ENCODE measurements at places on chromosomes 4 and X.

- peaks cover 18% of the 10 kb centered on the region for H3K27me3 ChIP-seq
- H3K36me3 ChIP-seq, result no peaks in the 10 kb centered on the region
- H3K27ac ChIP-seq, result no peak overlapping the region
- no peak overlapping the region for H3K4me3 ChIP-seq
- H3K4me1 ChIP-seq, result no peaks in the 10 kb centered on the region
These were observed 34.8 kb upstream of the GPR78 start for GRCh38 chr4:8545439-8545765.

DNA sequence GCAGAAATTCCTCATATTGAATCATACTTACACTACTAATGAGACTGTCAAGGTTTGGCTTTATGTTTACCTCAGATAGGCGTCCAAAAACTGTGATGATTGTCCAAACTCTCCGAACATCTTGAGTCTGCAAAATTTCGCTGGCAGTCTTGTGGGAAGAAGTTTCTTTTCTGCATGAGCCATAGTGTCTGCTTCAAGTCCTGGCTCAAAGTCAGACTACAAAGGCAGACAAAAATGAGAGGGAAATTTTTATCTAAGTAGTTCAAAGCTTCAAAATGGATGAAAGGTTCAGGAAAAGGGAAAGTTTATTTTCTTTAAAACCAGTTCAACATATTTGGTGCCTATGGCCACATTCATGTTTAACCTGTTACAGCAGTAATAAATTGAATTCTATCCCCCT lies 40.7 kb downstream of the PALLD start:
- no peak for ATAC-seq
- H3K36me3 ChIP-seq, result no peaks in the 10 kb centered on the region
- H3K4me3 ChIP-seq, result no peak overlapping the region
- no peaks in the 10 kb centered on the region for H3K27me3 ChIP-seq
- no peak overlapping the region for H3K27ac ChIP-seq

DNA sequence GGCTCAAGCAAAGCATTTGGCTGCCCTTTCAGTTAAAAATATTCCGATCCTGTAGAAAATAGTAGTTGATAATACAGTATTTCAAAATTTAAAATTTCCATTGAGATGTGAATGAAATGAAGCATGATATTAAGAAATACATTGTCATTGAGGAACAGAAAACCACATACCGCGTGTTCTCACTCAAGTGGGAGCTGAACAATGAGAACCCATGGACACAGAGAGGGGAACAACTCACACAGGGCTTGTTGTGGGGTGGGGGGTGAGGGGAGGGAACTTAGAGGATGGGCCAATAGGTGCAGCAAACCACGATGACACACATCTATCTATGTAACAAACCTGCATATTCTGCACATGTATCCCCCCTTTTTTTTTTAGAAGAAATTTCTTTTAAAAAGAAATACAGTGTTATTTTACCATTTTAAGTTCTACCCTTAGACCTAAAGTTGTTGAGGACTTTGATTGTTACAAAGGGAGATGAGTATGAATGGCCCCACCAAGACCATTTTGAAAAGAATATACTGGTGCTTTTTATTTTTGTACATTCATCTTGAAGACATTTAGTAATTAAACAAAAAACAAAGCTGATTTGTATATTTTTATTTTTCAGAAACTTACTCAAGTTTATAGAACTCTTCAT lies 52.0 kb upstream of the IL13RA1 start:
- H3K36me3 ChIP-seq, result no peaks in the 10 kb centered on the region
- no peaks in the 10 kb centered on the region for H3K27me3 ChIP-seq
- no peak overlapping the region for H3K4me3 ChIP-seq
- no peak for ATAC-seq

DNA sequence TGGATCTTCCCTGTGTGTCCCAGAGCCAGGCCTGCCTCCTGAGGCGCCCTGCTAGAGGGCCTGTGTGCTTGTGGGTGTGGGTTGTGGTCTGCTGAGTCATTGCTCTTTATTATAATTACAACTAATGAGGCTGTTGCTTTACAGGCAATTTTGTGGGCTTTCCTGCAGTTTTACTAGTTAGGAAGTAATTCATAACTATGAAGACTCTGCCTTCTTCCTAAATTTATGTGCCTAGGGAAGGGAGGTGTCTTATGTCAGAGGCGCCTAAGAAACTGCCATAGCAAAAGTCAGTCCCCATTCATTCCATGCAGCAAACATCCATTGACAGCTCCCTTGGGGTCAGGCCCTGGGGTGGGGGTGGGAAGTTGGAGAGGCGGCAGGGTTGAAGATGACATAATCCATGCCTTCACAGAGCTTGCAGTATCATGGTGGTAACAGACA lies 359.2 kb downstream of the IDS start:
- no peaks in the 10 kb centered on the region for H3K4me1 ChIP-seq
- no peaks in the 10 kb centered on the region for H3K27me3 ChIP-seq
- no peak overlapping the region for H3K4me3 ChIP-seq
- H3K27ac ChIP-seq, result no peak overlapping the region
- no peaks in the 10 kb centered on the region for H3K36me3 ChIP-seq

DNA sequence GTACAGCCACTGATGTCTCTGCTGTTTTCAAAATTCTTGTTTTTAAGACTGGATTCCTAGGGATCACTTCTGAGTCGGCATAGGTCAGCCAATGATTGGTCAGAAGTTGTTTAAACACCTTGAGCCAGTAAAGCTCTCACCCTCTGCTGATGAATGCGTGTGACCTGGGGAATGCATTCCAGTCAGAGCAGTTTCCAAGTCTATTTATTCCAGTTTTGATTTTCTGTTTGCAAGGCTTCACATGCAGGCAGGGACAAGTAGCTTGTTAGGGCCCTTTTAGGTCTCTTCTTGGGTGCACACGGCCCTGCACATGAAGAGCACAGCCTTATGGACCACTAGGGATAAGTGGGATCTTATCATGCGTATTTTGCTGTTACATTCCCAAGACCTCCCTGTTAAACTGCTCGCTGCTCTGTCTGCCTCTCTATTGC lies 47.0 kb downstream of the KLHL15 start:
- H3K27me3 ChIP-seq, result no peaks in the 10 kb centered on the region
- H3K36me3 ChIP-seq, result no peaks in the 10 kb centered on the region
- no peak overlapping the region for H3K27ac ChIP-seq
- H3K4me1 ChIP-seq, result no peaks in the 10 kb centered on the region
- ATAC-seq, result no peak

DNA sequence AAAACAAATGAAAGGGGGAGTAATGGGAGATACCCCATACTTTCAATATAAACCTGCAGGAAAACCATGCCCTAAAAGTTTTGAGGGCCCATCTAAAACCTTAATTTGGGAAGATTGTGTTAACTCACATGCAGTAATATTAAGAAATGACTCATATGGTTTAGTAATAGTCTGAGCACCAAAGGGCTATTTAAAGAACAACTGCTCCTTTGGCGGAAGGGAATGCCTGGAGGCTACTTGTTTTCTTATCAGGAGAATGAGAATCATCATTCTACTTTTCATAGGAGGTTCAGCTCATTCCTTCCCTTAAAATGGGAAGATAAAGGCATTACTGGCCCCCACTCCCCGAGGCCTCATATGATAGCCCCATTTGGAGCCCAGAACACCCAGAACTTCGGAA lies 47.6 kb downstream of the SPIN3 start:
- ATAC-seq, result no peak
- no peak overlapping the region for H3K4me3 ChIP-seq
- H3K36me3 ChIP-seq, result no peaks in the 10 kb centered on the region
- no peaks in the 10 kb centered on the region for H3K4me1 ChIP-seq

DNA sequence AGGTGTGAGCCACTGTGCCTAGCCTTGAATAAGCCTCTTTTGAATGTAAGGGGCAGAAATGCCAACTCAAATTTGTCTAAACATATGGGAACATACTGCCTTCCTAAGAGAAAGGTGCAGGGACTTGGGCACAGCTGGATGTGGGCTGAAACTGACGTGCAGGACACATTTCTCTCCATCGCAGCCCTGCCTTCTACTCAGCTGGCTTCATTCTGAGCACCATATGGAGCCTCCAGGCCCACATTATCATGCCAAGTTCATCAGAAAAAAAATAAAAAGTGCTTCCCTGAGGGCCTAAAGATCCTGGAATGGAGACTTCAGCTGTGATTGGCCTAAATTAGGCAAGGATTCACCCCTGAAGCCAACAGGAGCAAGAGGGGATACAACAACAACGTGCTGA lies 386.2 kb downstream of the RAB28 start:
- H3K27me3 ChIP-seq, result no peaks in the 10 kb centered on the region
- no peak for ATAC-seq
- no peaks in the 10 kb centered on the region for H3K36me3 ChIP-seq
- H3K27ac ChIP-seq, result no peak overlapping the region

- H3K27me3 ChIP-seq, result peaks cover 50% of the 10 kb centered on the region
- no peak overlapping the region for H3K27ac ChIP-seq
- ATAC-seq, result no peak
These were observed 21.0 kb downstream of the JAKMIP1 start for GRCh38 chr4:6179362-6179761.

- H3K4me3 ChIP-seq, result no peak overlapping the region
- H3K27ac ChIP-seq, result no peak overlapping the region
- no peaks in the 10 kb centered on the region for H3K4me1 ChIP-seq
- peaks cover 5% of the 10 kb centered on the region for H3K27me3 ChIP-seq
These were observed 186.0 kb downstream of the CRLF2 start for GRCh38 chrX:1026263-1027015.

Data from gastroesophageal sphincter (tissue), 4 donors.